NK-92 treated with Interleukin-12 subunit alpha and Interleukin-12 subunit beta, amount 100 ng/mL, for 24 hours (cell line): ENCODE measurements at places on chromosomes 3 and 15.

DNA sequence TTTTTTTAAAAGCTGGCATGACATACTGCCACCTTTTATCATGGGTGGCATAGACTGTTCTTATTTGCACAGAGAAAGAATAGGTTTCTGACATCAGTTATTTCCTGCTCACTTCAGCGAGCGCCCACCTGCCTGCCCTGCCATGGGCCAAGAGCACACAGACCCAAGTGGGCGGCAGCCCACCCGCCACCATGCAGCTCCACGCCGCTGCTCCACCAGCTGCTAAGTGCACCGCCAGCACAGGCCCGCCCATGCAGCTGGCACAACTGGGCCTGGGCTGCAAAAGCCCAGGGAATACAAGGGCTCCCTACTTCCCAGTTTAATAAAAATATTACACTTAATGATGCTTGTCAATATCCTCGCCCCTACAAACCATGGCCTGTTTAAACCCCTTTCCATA, 15.4 kb downstream of the ZNF148 start:
- no peak for DNase-seq

DNA sequence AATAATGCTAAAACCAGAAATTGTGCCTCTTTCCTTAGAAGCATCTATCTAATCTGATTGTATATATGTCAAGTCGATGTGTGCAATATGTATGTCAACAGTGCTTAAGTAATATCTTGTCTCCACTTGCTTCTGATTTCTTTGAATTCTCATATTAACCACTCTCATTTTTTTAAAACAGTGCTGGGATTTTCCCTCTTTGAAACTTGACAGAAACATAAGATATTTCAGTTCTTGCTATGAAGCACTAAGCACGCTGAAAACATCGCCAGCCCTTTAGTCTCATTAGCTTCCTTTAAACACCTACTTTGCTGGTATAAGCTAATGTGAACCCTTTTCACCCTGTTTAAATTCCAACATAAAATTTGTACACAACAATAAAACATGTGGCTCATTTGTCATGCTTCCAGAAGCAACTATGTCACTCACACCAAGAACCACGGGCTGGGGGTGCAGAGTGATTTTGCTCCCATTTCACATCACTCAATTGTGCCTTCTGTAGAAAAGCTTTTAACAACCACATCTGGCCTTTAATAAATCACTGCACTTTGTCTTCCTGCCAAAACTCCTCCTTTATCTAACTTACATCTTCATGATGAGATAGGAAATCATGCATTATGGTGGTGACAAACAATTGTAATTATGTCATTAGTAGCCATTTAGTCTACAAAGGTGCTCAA, 185.2 kb downstream of the FOXP1 start:
- DNase-seq, result no peak

GRCh38 chr15:79053894-79054293, 36.7 kb downstream of the RASGRF1 start:
- no peak for DNase-seq

GRCh38 chr15:64731012-64731804, 44.2 kb downstream of the RBPMS2 start:
- DNase-seq, result peak; percentile 61

GRCh38 chr3:54533856-54534255, 394.0 kb downstream of the LRTM1 start:
- DNase-seq, result no peak

DNA sequence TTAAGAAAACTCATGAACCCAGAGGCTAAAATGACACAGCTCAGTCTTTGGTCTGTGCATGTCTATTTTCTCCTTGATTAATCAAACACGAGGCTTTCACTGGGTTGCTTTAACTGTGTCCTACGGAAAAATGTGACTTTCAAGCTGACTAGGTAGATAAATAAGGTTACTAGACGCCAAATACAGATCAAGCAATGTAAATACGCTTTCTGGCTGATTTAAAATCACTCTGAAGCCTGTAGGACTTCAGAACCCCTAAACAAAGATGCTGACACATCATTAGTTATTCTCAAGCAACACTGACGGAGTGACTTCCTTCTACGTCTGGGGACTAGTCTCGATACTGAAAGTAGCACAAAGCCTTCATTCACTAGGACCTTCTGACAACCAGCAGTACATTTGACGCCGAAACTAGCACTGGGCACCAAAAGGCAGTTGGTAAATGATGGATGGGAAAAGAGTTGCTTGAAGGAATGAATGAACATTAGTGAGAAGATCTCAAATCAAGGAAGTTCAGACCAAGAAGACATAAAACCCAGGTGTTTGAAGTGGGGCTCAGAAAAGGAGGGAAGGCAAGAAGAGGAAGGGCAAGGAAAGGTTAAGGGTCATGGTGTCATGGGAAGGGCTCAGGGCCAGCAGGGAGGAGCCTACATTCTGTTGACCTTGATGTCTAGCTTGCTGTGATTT, 67.1 kb upstream of the CDV3 start:
- no peak for DNase-seq

DNA sequence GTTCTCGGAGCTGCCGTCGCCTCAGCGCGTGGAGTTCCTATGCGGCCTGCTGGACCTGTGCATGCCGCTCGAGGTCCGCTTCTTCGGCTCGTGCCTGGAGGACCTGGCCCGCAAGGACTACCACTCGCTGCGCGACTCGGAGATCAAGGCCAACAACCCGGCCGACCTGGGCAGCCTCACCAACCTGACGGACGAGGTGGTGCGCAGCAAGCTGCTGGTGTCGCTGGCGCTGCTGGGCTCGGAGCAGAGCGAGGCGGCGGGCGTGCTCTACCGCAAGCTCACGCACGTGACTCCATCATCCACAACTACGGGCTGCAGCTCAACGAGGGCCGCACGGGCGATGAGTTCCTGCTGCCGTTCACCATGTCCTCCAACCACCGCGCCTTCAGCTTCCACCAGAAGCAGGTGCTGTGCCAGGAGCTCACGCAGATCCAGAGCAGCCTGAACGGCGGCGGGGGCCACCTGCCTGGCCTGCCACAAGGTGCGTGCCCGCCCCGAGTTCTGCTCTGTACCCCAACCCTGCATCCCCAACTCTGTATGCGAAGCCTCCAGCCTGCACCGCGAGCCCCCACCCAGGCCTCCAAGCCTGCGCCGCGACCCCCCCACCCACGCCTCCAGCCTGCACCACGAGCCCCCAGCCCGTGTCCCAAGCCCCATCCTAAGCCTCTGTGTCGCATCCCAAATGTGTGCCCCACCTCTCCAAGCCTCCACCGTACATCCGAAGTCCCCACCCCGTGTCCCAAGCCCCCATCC, 178.2 kb downstream of the OR4M2 start:
- DNase-seq, result no peak

GRCh38 chr3:126036056-126036549, 47.8 kb downstream of the SLC41A3 start:
- no peak for DNase-seq

DNA sequence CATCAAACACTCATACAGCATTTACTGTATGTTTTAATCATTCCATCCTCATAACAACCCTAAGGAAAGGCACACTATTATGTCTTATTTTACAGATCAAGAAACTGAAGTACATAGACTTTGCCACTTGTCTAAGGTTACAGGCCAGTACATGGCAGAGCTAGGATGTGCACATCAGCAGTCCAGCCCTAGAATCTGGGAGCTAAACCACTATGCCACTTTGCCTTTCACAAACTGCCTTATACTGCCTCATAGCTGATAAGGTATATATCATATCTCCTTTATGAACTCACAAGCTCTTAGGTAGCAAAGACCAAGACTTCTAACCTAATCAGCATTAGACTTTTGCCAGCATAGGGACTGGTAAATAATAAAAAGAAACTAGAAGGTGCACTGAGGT, 49.1 kb downstream of the MYO9A start:
- no peak for DNase-seq

DNA sequence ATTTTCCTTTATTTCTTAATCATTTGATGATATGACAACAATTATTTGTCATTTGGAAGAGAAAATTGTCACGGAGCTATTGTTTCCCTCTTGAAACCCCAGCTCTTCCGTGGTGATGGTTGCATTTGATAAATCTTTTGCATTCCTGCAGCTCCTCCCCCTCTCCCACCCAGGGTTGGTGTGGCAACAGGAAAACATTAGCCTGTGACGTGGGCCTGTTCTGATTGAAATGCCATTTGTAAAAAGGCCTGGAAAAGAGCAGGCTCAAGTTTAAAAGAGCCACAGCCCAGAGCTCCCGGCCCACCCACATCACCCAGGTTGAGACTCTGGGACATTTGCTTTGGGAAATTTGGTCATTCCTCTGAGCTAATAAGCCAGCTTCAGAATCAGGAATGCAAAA, 282.5 kb downstream of the RPLP1 start:
- no peak for DNase-seq

GRCh38 chr3:9254764-9255163, 5.3 kb upstream of the SRGAP3 start:
- DNase-seq, result no peak

GRCh38 chr15:39180030-39180429, 400.8 kb upstream of the THBS1 start:
- no peak for DNase-seq

GRCh38 chr3:142274908-142275307, 49.5 kb upstream of the GK5 start:
- DNase-seq, result no peak

- DNase-seq, result no peak
Measured at GRCh38 chr3:150117076-150117475, 146.4 kb upstream of the PFN2 start.

GRCh38 chr3:58084788-58085543, 76.7 kb downstream of the FLNB start:
- peak; percentile 4 for DNase-seq

GRCh38 chr3:125061170-125061569, 5.4 kb upstream of the HEG1 start:
- DNase-seq, result no peak
